ENCODE measurements at places on chromosomes 4 and X. TPM values are rescaled to one million over a fixed set of nuclear protein-coding genes. Genes with fewer than 3 reads are reported as not detected.

The CLDN22 gene
- not detected for total RNA-seq

The PPP2R2C gene
- not detected for total RNA-seq

The IL3RA gene
- total RNA-seq: 0.76 TPM

The MYOZ2 gene
- not detected for total RNA-seq

The GLRA2 gene
- not detected for total RNA-seq

The FAM184B gene
- total RNA-seq: not detected

The SFRP2 gene
- total RNA-seq: 0.24 TPM

The NAT8L gene
- 1.2 TPM for total RNA-seq
